EL (cell line): ENCODE measurements at places on chromosomes 6 and 20.
A peak's percentile ranks its signal among the peaks of the same experiment; 100 is the strongest.

DNA sequence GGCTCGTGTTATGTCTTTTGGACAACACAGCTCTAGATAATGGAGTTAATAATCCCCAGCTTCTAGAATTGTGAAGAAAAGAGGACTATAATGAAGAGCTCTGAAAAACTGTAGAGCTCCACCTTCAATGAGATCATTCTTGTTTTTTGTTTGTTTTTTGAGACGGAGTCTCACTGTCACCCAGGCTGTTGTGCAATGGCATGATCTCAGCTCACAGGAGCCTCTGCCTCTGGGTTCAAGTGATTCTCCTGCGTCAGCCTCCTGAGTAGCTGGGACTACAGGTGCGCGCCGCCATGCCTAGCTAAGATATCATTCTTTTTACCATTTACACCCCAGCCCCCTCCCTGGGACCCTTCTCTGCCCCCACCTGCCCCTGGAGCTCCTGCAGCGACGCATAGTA is 36.6 kb downstream of the ERGIC3 start:
- DNase-seq = no peak

GRCh38 chr6:31769684-31770371 is 7.3 kb downstream of the VWA7 start:
- peak; percentile 65 for DNase-seq

GRCh38 chr20:5181492-5181891 is 54.7 kb downstream of the CDS2 start:
- no peak for DNase-seq

GRCh38 chr6:35727935-35728682 is 8.7 kb upstream of the ARMC12 start:
- DNase-seq = peak; percentile 94

DNA sequence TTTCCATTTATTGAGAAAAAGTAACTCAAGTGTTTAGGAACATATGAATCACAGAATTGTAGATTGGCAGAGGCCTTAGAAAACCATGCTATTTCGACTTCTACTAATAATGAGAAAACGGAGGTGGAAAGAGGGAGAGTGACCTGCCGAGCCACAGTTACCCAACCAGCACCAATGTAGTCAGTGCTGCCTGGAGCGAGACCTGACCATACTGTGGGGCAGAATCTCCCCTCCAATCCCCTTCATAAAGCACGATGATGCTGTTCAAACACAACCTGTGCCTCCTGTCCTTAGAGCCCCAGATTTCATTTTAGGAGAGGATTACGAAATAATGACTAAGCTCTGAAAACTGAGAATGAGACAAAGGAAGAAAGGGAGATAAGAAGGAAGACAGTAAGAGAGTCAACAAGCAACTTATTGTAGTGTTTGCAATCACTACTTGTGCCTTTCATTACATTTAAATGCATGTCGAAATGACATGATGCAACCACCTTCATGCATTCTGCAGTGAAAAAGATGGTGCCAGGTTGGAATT is 70.6 kb downstream of the ATXN1 start:
- DNase-seq = peak; percentile 52
